Stimulated activated CD8-positive, alpha-beta memory T cell treated with anti-CD3 and anti-CD28 coated beads, Interleukin-12 subunit alpha, Interleukin-12 subunit beta, amount 100 ng/mL, for 4 hours (primary cell): ENCODE measurements at places on chromosomes 7 and 10.

GRCh38 chr7:28725045-28725642, 233.0 kb downstream of the TRIL start:
- no peak for DNase-seq

DNA sequence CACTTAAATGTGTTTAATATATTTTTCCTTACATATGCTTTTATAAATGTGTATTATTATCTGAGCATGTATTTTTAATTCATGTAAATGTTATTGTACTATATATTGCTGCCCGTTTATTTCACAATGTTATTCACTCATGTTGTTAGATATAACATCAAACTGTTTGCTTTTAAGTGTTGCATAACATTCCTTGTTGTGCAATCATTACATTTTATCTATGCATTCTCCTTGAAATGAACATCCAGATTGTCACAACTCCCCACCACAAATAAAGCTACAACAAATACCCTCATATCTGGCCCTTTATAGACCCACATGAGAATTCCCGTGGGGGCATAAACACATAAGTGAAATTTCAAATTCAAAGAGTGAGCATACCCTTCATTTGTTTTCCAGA, 264.2 kb downstream of the HPSE2 start:
- DNase-seq, result no peak

GRCh38 chr7:103120362-103120761, 28.5 kb downstream of the NAPEPLD start:
- no peak for DNase-seq

GRCh38 chr7:112271162-112271561, 64.7 kb downstream of the ZNF277 start:
- no peak for DNase-seq

DNA sequence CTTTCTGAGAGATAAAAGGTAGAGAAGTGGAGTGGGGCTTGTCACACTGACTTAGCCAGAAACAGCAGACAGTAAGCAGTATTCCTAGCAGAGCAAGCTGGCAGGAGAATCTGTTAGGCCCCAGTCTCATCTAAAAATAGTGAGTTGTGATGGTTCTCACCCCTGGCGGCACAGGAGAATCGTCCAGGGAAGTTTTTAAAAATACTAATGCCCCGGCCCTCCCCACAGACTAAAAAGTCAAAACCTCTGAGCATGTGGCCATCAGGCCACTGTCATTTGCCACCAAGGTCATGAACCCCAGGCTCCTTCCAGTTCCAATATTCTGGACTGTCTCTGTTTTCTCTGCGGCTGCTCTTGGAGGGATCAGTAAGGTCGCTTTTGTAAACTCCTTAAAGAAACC, 34.0 kb downstream of the LYZL1 start:
- DNase-seq, result no peak
